Activated naive CD4-positive, alpha-beta T cell treated with Interleukin-2 at 50 U/mL for 16 hours (primary cell): ENCODE measurements at places on chromosomes 6 and 20.

GRCh38 chr6:14286634-14287428, 169.3 kb downstream of the CD83 start:
- DNase-seq, result no peak

DNA sequence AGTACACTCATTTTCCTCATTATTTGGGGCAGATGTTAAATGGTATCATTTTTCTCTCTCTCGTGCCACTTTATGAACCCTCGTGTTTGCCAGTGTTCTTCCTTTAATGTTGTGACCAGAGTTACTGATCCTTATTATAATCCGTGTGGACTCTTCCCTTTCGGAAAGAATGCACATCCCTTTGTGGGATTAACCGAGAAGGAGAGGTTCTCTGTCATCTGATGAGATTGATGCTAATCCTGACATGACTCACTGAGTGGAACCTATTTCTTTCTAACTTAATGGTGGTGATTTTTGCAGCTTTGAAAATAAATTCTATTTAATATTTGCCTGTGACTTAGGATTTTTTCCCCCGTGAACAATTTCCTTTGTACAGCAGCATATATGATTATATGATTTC, 300.0 kb upstream of the MAN1A1 start:
- DNase-seq, result no peak

DNA sequence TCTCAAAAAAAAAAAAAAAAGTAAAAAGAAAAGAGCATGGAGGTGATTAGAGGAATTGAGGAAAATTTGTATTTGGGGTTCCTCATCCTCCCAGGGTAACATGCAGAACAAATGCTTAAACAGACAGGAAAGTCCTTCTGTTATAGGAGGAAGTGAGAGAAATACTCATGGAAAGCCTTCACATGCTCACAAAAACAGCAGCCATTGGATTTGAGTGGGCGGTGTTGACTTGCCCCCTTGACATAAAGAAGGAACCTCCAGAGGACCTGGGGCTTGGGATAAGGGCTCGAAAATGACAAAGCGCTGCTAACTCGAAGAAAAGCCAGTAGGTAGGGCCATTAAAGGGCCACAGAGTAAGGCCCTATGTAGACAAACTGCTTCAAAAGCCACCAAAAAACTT, 17.5 kb upstream of the SAMHD1 start:
- DNase-seq, result no peak

DNA sequence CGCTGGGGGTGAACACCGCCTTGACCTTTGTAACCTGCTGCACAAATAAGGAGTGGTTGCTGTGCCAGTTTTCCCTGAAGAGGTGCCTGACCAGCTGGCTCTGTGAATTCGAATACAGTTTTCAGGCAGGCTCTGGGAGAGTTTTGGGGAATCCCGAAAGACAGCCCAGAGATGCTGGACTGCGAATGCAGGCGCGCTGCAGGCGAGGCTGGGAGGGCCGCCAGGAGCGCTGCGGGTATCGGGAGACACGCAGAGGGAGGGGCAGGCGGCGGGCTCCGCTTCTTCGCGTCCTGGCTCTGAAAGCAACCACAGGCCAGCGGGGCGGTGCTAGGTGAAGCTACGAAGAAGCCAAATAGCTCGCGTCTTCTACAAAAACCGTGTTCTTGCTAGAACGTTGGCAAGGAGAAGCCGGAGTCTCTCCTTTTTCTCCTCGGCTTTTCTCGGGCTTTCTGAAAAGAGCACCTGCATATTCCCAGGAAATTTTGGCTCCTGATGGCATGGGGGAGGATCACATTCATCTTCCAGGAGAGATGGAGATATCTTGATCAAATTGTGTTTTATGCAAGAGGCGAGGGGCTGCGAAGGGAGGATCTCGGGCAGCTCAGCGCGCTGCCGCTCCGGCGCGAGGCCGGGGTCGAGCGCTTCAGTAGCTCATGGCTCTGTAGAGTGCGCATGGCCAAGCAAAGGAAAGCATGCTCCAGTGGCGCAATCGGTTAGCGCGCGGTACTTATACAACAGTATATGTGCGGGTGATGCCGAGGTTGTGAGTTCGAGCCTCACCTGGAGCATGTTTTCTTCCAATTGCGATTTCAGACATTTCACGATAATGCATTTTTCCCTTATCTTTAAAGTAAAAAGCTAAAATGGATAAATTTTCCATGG, 158.1 kb upstream of the ZNF184 start:
- DNase-seq, result peak; percentile 25

GRCh38 chr20:25623225-25623735, 534 bp downstream of the NANP start:
- DNase-seq, result peak; percentile 28

DNA sequence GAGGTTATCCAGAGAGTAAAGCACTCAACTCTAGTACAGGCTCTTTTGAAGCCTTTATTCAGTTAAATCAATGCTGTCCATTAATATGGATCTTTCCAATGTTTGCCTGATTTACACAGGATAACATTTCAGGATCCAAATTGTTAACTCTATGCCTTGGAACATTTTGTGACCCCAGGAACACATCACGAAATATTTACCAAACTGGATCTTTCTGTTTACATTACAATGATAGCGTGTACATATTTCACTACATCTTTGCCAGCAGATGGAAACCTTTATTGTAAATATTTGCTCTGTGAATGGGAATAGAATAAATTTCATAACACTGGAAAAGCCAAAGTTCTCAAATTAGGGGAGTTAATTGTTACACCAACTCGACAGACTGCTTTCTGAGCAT, 23.5 kb downstream of the BPIFA2 start:
- DNase-seq, result no peak

DNA sequence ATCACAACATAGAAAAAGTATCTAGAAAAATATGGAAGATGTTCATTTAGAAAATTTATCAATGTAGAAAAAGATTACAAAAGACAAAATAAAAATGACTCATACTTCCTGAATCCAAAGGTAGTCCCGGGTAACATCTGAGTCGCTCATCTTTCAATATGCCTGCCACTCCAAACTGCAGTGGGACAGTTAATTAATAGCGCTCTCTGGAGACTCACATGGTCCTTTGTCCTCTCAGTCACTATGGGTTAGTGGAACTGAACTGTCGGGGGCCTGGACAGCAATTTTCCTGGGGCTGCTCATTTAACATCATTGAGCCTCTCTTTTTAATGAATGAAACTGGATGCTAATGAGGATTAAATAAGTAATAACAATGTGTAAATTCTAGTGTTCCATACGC, 103.4 kb downstream of the MAP3K4 start:
- DNase-seq, result no peak

DNA sequence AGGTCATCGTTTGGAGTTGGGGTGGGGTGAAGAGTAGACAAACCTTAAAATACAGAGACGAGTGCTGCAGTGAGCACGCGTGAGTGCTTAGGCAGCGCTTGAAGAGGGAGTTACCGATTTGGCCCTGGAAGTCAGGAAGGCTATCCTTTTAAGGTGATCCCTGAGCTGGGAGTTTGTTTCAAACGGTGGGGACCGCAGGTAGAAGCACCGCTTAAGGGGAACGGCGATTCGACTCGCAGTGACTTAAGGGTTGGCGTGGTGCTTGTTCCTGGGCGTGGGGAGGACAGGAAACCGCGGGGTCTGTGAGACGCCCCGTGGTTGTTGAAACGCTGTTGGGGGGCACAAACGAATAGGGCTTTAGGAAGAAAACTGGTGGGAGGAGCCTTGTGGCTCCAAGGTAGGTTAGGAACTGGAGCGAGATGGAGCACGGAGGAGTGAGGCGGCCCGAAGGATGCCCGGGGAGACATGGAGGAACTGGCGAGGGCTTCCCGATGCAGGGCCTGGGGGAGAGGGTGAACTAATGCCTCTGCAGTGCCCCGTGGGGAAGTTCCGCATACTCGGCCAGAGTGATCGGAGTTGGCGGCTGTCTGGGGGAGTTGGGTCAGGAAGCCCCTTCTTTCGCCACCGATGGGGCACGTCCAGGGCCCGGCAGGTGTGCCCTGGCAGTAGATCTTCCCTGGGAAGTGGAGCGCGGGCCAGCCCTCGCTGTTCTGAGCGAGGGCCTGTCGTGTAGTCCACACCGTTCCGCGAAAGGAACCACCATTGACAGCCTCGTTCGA, 1.3 kb upstream of the CDYL start:
- DNase-seq, result no peak

DNA sequence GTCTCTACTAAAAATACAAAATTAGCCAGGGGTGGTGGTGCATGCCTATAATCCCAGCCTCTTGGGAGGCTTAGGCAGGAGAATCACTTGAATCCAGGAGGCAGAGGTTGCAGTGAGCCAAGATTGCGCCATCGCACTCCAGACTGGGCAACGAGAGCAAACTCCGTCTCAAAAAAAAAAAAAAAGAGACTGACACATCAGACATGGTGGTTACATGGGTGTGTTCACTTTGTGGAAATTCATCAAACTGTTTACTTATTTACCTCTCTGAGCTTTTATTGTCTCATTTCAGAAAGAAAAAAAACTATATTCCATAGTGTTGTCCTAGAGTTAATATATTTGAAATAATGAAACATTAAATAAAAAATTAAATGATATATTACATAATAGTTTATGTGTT, 64.8 kb downstream of the MBOAT1 start:
- DNase-seq, result no peak

DNA sequence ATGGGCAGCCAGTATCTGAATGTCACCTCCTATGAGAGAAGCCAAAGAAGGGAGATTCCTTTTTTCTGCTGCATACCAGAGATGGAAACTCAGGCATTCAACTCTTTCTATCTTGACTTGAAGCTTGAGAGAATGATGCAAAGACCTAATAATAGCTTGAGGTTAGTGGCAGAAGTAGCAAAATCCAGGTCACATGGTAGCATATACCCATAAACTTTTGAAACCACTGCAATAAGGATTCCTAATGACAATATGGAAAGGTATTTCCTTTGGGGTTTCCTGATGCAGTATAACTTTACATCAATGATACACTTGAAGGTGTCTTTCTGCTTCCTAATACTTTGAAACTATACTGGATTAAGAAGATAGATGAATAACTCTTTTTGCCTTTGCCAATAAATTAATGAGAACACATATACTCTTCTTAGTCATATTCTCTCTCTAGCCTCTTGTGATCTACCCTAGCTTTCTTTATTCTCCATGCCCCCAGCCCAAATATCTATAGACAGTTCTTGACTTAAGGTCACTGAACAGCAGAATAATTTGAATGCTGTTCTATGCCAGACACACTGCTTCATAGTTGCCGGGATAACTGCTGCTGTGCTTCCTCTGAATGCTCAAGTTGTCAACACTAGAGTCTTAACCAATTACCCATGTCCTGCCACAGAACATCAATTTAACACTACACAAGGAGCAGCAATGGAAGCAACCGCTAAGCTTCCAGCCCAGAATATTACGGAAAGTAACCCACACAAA, 155.5 kb upstream of the SIM1 start:
- no peak for DNase-seq

- DNase-seq, result no peak
These were observed 26.9 kb downstream of the DDX27 start for GRCh38 chr20:49245921-49246740.

- DNase-seq, result no peak
These were observed 52.1 kb downstream of the HNF4A start for GRCh38 chr20:44407402-44408184.

GRCh38 chr6:37463110-37463509, 30.1 kb downstream of the CMTR1 start:
- DNase-seq, result no peak

DNA sequence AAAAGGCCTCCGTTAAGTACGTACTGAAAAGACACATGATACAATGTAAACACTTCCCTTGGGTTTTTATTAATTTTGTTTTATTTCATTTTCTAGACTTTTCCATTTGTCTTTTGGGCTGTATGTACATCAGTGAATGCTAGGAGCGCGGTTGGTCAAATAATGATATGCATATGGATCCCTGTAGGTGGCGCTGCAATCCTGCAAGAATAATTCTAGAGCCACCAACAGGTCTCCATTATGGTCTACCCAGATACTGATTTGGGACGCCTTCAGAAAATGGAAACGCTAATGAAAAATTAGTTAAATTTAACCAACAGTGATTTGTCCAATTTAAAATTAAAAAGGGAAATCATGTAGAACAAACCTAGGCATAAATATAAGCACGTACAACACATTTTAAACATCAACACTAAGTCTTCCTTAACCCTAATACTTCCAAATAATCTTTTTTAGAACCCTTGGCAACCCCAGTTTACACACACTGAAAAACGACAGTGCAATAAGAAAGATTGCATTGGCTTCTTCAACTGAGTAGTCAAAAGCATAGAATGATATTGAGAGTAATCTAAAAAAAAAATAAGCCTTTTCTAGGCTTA, 433.5 kb downstream of the RFPL4B start:
- no peak for DNase-seq

- no peak for DNase-seq
These were observed 186.4 kb downstream of the TAF4 start for GRCh38 chr20:61879303-61879620.

DNA sequence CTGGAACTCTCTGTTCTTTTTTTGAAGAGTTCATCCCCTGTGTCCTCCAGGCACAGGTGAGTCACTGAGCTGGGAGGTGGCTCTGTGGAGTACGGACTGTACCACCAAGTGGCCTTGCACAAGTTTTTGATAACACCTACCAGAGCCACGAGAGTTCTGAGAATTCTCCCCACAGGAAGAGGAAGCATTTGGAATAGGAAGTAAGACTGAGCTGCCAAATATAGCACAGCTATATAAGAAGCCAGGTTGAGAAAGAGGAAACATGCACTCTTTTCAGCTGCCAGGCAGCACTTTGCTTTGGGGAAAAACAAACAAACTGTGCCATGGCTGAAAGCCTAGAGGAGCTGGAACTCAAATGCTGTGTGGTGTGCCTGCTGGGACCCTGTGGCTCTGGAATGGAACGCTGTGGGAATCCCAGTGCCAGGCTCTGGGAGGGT, 70.8 kb upstream of the RIPOR2 start:
- no peak for DNase-seq

- no peak for DNase-seq
These were observed 130.4 kb upstream of the RPS6KA2 start for GRCh38 chr6:166757232-166758135.

- no peak for DNase-seq
These were observed 50.3 kb upstream of the OGFRL1 start for GRCh38 chr6:71238351-71238750.

GRCh38 chr6:55778705-55779104, 96.7 kb downstream of the BMP5 start:
- no peak for DNase-seq

DNA sequence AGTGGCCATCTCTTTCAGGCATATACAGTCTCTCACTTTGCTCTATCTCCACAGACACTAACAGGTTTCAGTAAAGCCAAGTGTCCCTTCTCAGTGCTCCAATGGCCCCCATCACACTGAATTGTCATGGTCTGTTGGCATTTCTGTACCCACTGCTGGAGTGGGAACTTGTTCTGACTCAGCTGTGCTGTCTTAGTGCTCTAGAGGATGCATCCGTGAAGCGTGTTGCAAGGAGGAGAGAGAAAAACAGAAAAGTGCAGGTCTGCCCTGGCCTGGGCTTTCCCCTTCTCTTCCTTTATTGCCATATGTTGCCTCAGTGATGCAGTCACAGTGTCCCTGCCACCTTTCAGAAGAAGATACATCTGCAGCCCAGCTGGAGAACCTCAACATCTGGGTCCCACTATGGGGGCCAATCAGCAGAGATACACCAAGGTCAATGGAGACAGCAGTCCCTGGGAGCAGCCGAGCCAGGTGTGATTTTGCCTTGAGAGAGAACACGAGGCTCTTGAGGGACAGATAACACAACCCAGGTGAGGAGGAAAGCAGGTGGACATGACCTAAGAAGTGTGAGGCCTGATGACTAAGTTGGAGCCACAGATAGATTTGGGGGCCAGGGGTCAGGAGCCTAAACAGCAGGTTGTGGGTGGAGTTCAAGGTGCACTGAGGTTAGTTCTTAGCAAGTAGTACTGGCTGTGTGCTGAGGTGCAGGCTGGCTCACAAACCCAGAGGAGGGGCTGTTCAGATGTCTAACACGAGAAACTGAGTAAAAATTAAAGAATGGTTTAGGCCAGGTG, 5.6 kb upstream of the PLCG1 start:
- DNase-seq, result no peak

- DNase-seq, result no peak
These were observed 50.0 kb downstream of the DCDC2 start for GRCh38 chr6:24307881-24308280.
